Aorta (tissue), 5 donors: ENCODE measurements at places on chromosomes 6 and 20. TPM values are rescaled to one million over a fixed set of nuclear protein-coding genes. Genes with fewer than 3 reads are reported as not detected.

The ATG5 gene
- total RNA-seq = 27.7 TPM

DNA sequence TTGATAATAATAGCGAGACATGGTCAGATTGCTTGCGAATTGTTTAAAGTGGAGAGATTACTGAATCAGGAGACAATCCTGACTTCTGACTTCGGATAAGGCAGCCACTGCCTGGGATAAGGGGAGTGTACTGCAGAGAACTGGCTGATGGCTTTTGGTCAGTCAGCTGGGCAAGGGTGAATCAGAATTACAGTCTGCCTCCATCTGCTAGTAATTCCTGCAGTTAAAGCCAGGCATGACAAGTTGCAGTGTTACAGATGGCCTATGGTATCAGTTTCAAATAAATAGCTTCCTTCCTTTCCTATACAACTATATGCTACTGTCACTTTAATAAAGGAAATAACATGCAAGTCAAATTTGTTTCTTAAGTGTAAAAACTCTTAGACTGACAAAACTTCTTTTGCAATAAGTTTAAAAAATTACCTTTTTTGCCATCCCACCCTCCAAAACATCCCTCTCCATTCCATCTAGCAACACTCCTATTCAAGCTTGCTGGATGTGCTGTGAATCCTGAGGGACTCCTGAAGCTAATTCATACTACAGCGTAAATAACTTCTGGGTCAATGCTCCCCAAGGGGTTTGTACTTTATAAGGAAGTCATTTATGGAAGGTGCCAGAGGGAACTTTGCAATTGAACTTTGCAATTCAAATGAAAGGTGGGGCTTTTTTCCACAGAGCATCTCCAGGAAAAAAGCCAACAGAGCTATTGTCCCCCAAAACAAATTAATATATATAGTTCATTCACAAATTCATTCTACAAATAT lies 245.2 kb downstream of the ADGRB3 start:
- H3K36me3 ChIP-seq = no peaks in the 10 kb centered on the region
- no peak overlapping the region for H3K27ac ChIP-seq
- DNase-seq = no peak
- H3K4me1 ChIP-seq = no peaks in the 10 kb centered on the region

DNA sequence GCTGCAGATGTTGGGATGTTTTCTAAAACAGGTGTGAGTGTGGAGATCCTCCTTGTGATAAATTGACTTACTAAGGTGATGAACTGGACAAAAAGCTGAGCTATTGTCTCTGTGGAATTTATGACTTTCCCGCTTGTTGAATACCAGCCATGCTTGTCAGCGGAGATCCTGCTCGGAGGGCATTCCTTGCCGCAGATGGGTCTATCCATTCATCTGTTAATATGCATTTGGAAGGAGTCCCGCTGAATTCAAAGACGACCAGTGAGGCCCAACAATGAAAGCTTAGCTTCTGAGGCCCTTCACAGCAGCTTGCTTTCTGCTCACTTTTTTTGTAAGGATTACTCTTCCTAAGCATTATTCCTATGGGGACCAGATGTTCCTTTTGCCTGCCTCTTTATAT lies 124.9 kb downstream of the TIAM2 start:
- no peak overlapping the region for H3K4me3 ChIP-seq
- H3K4me1 ChIP-seq = no peaks in the 10 kb centered on the region
- no peaks in the 10 kb centered on the region for H3K27me3 ChIP-seq
- no peaks in the 10 kb centered on the region for H3K36me3 ChIP-seq
- H3K27ac ChIP-seq = no peak overlapping the region
- DNase-seq = no peak

GRCh38 chr20:42341654-42342053 lies 723.5 kb upstream of the CHD6 start:
- H3K27me3 ChIP-seq = no peaks in the 10 kb centered on the region
- no peaks in the 10 kb centered on the region for H3K36me3 ChIP-seq
- H3K4me1 ChIP-seq = no peaks in the 10 kb centered on the region
- H3K4me3 ChIP-seq = no peak overlapping the region

The GPR6 gene
- total RNA-seq = not detected

- H3K27ac ChIP-seq = no peak overlapping the region
- no peaks in the 10 kb centered on the region for H3K27me3 ChIP-seq
- H3K4me3 ChIP-seq = no peak overlapping the region
Measured at GRCh38 chr20:10976051-10976450, 302.3 kb upstream of the JAG1 start.
